ENCODE measurements at places on chromosomes 7 and 10.

GRCh38 chr7:113698556-113699220 is 220.1 kb downstream of the PPP1R3A start:
- no peak for DNase-seq

DNA sequence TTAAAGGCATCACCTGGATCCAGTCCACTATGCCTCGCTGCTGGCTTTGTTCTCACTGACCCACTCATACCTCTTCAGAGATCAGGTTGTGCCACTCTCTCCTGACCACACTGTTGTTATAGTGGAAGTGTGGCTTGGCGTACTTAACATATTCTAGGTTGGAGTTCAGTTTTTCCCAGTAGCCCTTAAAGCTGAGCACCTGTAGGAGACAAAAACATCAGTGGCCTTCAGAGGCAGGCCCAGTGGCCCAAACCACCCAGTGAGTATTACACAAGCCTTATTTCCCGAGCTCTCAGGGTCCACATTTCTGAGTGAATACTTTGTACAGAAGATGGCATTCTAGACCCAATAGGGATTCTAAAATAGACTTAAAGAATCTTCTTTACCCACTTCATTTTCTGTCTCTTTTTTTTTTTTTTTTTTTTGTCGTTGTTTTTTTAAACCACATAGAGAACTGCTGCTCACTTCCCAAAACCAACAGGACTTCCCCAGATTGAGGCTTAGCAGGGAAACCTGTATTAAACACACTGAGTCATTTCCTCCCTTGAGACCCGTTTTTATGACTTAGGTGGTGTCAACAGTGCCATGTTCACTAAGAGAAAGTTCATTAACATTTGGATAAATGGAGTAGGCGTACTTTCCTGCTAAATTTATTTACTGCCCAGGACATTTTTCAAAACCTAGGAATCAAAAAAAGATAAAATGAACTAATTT is 85.8 kb downstream of the GSAP start:
- DNase-seq: no peak

DNA sequence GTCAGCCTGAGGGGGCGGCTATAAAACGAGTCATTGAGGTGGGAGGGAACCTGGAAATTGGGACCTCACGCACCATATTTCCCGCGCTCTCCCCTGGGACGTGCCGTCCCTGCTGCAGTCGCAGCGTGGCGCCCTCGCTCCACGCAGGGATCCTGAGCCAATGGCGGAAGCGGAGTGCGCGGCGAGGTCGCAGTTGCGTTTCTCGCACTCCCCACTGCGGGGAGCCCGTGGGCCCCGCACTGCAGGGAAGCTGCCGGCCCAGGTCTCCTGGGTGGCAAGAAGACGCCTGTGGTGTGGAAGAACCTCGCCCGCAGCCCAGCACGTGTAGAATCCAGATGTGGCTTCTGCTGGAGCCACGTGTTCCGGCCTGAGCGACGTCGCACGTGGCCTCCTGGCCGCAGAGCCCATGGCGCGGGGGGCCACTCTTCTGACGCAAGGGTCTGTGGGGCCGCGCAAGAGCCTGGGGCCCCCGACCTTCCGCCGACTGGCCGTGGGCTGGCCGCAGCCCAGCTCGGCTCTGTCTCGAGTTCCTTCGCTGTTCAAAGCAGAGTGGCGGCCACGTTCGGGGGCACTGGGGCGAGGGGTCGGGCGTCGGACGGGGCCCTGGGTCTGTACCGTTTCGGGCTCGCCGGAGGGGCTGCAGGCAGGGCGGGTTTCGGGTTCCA is 26.4 kb downstream of the HIF1AN start:
- DNase-seq: no peak

- DNase-seq: no peak
These were observed 21.0 kb downstream of the HIBADH start for GRCh38 chr7:27641581-27642230.

DNA sequence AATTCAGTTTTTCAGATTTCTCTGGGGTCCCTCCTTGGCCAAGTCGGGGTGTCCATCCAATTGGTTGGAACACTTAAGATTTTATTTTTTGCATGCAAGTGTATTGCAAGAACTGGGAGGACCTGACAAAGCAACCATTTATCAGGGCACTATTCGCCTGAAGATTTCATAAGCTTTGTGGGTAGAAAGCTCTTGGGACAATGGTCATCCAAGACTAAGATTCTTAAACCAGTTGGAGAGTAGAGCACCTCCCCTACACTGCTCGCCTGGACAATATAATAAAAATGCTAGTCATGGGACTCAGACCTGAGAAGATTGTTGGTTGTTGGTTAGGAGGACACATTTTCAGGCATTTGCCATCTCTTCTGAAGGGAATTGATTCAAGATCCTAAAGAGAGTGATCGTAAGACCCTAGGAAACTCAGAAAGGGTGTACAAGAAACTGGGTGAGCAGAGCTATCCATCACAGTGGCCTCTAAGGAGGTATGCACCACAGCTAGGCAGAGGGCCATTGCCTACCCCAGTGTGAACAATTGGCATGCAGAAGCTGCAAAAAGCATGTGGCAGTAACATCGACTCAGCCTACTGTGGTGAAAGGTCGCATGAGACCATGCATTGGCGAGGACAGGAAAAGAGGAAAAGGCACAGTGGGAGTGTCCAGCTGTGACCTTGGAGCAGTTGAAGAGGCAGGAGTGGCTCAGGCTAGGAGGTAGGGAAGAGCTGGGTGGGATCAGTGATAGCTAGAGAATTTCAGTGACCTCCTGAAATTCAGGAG is 1235.3 kb upstream of the AUTS2 start:
- DNase-seq: no peak

DNA sequence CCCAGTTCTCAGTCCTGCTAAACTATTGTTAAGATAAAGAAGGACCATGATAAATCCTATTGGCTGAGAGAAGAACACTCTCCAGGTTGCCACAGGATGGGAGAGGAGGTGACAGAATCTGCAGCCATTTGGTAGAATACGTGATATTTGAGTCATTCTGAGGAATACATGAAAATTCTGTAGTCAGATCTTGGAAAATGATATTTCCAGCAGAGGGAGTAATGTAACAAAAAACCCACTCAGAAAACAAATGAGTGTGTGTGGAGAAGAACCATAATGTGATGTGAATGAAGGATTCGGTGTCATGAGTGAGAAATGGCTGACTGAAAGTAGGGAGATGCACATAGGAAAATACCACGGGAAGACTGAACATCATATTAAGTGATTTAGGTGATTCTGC is 128.5 kb upstream of the PFKP start:
- DNase-seq: peak; percentile 5

DNA sequence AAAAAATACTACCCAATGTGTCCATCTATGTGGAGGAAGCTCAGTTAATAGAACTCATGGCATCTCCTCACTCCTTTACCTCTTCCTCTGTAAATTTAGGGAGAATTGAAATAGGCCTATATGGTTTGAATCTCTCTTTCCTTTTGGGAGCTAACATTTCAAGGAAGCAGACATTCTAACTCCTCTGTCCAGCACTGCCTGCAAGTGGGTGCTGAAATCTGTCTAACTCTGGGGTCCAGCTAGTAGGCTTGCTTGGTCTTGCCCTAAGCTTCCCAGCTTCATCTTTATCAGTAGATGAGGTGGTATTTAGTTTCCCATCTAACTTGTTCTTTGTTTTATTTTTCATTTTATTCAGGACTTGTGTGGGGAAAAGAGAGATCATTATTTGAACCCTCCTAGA is 23.2 kb downstream of the CYCS start:
- no peak for DNase-seq

- DNase-seq: no peak
These were observed 9.2 kb downstream of the USP54 start for GRCh38 chr10:73581918-73582317.

DNA sequence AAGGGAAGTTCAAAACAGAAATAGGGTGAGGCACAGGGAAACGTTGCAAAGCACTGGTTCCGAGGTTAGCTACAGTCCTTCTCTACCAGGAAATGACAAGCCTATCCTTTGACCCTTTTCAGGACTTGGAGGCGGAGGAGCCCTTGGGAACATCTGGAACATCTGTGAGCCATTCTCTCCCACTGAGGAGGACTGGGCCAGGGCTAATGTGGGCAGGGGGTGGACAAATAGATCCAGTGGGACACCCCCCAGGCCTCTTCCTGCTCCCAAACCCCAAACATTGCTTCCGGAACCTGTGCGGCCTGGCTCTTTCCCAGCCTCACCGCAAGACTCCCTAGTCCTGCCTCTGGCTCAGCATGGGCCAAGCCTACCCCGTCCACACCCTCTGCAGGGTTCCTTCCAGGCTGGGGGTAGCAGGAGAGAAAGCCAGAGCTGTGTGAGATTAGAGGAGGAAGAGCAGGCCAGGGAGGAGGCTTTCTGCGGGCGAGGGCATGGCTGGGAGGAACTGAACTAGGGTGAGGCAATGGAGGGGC is 36.5 kb downstream of the GHRHR start:
- no peak for DNase-seq

- no peak for DNase-seq
These were observed 216.9 kb upstream of the FERD3L start for GRCh38 chr7:19362099-19362498.

DNA sequence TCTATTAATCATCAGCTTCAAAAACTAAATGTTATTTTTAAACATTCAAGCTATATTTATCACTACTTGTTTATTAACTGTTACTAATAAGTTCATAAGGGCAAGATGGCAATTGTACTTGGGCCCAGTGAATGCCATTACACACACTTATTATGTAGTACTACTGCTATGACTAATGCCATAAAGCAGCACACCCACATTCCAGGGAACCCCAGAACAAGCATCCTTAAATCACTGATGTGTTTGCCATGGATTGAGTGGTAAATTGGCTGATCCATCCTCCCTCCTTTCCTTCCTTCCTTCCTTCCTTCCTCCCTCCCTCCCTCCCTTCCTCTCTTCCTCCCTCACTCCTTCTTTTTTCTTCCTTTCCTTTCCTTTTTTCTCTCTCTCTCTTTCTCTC is 37.4 kb upstream of the RSU1 start:
- no peak for DNase-seq

GRCh38 chr7:92071032-92071431 is 63.2 kb downstream of the CYP51A1 start:
- DNase-seq: no peak

DNA sequence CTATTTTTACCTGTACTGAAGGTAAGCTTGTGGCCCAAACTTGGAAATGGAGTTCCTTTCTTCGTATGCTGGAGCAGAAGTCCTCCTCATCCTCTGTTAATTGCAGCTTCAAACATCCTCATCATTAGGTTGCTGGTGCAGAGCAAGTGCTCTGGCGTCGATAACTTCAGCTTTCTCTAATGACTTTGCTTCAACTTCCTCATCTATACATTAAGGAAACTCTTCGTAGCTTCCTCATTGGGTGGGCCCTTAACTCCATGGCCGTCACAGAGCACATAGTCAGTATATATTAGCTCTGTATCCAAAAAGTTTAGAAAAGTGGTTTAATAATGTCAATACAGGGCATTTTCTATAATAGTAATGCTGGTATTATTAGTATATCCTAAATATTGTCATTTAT is 447.7 kb downstream of the SUGCT start:
- DNase-seq: no peak

GRCh38 chr10:86160890-86161585 is 205.6 kb downstream of the GRID1 start:
- no peak for DNase-seq

Measured in AG09309 (cell line).